Glutamatergic neuron (in vitro differentiated cells): ENCODE measurements at places on chromosomes 16 and 17.

GRCh38 chr17:34626121-34626681, 46.8 kb downstream of the TMEM132E start:
- no peak for DNase-seq

DNA sequence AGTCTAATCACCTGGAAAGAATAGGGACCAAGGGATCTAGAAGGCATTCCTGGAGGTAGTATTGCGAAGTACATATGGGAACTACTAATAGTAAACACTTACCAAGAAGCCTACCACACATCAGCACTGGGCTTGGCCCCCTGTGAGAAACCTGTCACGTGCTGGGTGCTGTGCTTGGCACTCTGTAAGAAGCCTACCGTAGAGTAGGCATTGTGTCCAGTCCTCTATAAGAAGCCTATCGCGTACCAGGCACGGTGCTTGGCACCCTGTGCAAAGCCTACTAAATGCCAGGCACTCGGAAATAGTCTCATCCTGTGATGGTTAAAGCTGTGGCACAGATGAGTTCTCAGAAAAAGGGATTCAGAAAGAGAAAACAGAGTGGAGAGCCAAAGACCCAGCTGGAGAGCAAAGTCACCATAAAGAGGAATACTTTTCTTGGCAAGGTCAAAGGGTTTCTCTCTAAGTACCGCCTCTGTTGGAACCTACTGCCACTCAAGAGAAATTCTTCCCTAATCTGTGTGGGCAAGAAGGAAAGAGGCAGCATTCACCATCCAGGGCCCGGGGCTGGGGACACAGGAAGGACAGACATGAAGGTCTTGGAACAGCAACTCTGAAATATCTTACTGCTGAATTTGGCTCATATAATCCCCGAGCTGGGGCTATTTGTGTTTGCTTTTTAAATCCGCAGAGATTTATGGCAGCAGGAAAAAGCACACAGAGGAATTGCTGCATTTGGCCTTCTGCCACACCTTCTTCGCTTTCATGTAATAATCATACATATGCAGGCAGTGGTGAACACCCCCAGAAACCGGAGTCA, 81.8 kb downstream of the VAT1L start:
- no peak for DNase-seq

DNA sequence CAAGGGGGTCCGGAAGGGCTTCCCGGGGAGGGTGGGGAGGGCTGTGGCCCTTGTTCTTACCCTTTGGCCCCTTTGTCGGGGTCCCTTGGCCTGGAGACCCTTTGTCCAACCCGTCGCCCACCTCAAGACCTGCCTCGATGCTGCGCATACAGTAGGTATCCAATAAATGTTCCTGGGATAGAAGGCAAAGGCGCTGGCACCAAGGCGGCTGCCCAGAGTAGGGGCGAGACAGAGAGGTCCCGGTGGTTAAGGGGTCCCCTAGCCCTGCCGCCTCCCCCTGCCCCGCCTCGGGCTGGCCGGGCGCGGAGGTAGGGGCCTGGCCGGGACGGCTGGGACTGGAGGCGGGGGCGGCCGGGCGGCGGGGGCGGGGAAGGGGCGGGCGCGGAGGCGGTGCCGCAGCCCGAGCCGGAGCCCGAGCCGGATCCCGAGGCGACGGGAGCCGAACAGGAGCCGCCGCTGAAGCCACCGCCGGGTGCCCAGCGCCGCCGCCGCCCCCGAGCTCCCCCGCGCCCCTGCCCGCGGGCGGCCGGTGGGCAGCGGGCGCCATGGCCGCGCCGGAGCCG, at the start of gene NHERF2:
TSS of gene NHERF2 (plus strand) at position 442 of the 563 bp plus-strand sequence. CDS start at position 546, 104 bp downstream.
- DNase-seq, result no peak

GRCh38 chr17:44587339-44587738, 30.1 kb downstream of the FZD2 start:
- no peak for DNase-seq

- DNase-seq, result no peak
These were observed 14.8 kb upstream of the PRPSAP1 start for GRCh38 chr17:76368545-76368944.

DNA sequence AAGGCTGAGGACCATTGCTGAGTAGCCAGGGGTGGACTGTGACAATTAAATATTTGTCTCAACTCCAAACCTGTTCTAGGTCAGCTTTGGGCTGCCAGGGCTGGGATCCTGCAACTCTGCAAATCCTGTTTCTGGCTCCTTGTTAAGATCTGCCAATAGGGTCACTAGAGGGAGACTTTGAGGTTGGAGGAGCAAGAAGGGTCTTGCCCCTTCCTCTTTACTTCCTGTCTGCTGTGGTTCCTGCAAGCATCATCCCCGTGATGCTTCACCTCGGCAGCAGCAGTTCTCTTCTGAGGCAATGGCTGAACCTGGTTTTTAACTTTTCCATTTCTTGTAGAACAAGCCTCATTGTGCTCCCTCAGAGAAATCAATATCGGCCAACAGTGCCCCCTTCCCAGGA, 124.6 kb downstream of the IRX5 start:
- DNase-seq, result no peak

DNA sequence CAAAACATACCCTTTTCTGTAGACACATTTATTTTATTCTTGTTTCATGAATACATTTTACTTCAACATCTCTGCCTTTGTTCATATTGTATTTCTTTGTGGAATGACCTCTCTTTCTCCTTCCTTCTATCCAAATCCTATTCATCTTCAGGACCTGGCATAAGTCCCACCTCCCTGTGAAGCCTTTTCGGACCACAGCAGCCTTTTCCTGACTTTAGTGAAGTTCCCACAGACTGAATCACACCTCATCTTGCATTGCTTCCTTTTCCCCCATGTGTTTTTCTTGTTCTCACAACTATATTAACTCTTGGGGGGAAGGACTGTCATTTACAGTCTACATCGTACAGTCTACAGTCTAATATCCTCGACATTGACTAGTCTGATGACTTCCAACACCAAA, 58.2 kb downstream of the MFSD11 start:
- DNase-seq, result no peak
